ENCODE measurements at places on chromosomes 13 and 19. TPM values are rescaled to one million over a fixed set of nuclear protein-coding genes. Genes with fewer than 3 reads are reported as not detected.

- DNase-seq, result no peak
Observed at GRCh38 chr13:98845742-98846141, 93.3 kb upstream of the SLC15A1 start.

DNA sequence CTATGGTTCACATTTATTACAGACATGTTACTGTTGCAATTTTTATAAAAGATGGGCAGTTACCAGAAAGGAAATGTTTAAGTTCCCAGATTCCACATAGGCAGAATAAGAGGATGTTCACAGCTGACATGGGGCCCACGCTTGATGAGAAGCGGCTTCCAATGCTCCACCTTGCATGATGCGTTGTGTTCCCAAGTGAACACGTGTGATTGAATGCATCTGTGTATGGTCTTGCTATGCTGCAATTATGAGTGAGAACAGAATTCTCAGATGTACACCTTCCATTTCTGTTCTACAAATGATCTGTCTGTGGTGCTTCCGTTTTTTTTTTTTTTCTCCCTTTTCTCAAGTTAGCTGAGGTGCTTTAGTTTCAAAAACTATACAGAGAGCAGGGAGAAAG, 15.5 kb downstream of the UPF3A start:
- DNase-seq, result no peak

SERTAD1 gene
- 13.2 TPM for total RNA-seq

NTN5 gene
- 1.4 TPM for total RNA-seq
